ENCODE measurements at places on chromosomes 16 and 17. TPM values are rescaled to one million over a fixed set of nuclear protein-coding genes. Genes with fewer than 3 reads are reported as not detected.

The AGRP gene
- total RNA-seq: not detected

The CSNK2A2 gene
- total RNA-seq: 64.1 TPM

The EME1 gene
- total RNA-seq: 0.94 TPM

The HS3ST4 gene
- not detected for total RNA-seq

The RAB26 gene
- 0.83 TPM for total RNA-seq

The PRAC1 gene
- not detected for total RNA-seq

The HBM gene
- not detected for total RNA-seq

The JUP gene
- 277 TPM for total RNA-seq

The TPPP3 gene
- total RNA-seq: 12.5 TPM

The PIK3R6 gene
- total RNA-seq: 1.7 TPM

The CCL5 gene
- 12.1 TPM for total RNA-seq

The NOS2 gene
- total RNA-seq: 0.23 TPM

The KRTAP4-3 gene
- total RNA-seq: not detected

Data from ureter (tissue), 1 donor.